Umbilical cord (tissue), 2 donors: ENCODE measurements at places on chromosomes 12 and 14. TPM values are rescaled to one million over a fixed set of nuclear protein-coding genes. Genes with fewer than 3 reads are reported as not detected.

The CLEC1B gene
- 9.4 TPM for total RNA-seq

The OTOGL gene
- 3.1 TPM for total RNA-seq

The MYO1A gene
- total RNA-seq = 5.8 TPM

The B4GALNT3 gene
- total RNA-seq = 6.7 TPM

The SLC39A5 gene
- total RNA-seq = not detected

DNA sequence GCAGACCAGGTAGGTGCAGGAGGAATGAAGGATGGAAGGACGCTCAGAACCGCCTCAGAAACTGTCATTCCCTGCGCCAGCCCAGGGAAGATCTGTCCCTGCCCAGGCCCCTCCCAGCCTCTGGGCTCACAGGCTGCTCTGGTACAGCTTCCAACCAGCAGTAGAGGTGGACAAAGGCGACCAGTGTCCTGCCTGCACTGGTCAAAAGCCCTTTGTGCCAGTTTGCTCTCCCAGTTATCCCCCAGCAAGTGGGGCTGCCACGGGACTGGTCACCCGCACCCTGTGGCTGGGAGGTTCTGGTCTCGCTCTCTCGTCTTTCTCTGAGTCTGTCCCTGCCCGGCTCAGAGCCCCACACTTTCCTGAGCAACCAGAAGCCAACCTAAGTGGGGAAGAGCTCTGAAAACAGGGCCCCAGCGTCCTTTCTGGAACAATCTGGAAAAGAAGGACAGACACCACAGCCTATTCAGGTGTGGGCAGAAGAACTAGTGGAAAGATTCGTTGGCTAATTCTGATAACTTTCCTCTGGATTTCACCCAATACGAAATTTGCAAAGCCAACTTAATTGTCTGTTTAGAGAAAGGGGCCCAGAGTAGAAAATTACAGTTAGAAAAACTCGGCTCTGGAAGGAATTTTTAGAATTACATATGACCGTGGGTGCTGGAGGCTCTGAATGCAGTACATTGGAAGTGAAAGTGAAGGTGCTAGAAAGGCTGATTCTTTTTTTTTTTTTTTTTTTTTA, 21.7 kb downstream of the SNRNP35 start:
- DNase-seq = no peak

DNA sequence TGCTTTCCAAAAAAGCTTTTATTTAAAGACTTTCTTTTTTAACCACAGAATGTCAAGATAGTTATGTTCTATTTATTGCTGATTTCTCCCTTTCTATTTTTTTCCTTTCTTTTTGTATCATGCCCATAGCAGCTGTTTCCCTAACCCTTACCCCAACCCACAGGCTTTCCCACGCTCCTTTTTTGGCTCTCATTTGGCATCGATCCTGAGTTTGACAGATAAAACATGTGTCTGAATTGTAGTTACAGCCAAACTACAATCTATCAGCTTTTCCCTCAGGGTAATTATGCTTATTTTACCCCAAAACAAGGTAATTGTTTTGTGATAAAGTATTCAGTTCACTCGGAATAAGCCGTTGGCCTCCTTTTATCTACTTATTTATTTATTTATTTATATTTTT, 46.7 kb downstream of the PDE3A start:
- no peak for DNase-seq

GRCh38 chr12:112182499-112182898, 57.1 kb downstream of the TRAFD1 start:
- no peak for DNase-seq

- DNase-seq = no peak
Measured at GRCh38 chr12:52084491-52085231, 5.2 kb downstream of the SMIM41 start.
